T follicular helper cell (primary cell): ENCODE measurements at places on chromosomes 3 and 15.

GRCh38 chr3:151133175-151133574, 47.7 kb downstream of the MED12L start:
- no peak for DNase-seq

GRCh38 chr15:61479613-61480012, 250.5 kb upstream of the RORA start:
- no peak for DNase-seq

DNA sequence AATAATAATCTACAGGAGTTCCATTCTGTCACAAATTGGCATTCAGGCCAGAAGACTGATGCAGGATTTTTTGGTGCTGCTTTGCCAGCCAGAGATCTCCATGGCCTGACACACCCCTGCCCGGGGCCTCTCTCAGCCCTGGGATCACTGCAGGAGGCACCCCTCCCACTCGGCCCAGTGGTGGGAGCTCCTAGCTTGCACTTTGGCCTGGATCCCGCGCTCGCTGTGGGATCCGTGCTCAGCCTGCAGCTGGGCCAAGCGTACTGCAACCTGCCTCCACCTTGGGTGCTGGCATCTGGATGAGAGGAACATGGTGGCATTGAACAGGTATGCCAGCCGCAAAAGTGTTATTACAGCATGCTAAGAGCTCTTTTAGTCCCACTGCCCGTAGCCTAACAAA, 656.7 kb upstream of the CCDC54 start:
- DNase-seq = no peak

- no peak for DNase-seq
Observed at GRCh38 chr3:55879901-55880331, 392.8 kb upstream of the WNT5A start.

GRCh38 chr15:47924381-47924780, 196.4 kb upstream of the SLC24A5 start:
- DNase-seq = no peak
